CMK (cell line): ENCODE measurements at places on chromosomes 3 and 15.

- DNase-seq, result no peak
Observed at GRCh38 chr15:44712346-44713005, 1.2 kb downstream of the B2M start.

GRCh38 chr3:66537735-66538134, 36.9 kb upstream of the LRIG1 start:
- DNase-seq, result no peak

GRCh38 chr3:46667657-46668056, 25.8 kb downstream of the ALS2CL start:
- DNase-seq, result no peak

- DNase-seq, result no peak
Observed at GRCh38 chr15:99264125-99264524, 12.8 kb downstream of the LRRC28 start.

- no peak for DNase-seq
Observed at GRCh38 chr15:68786753-68787152, 33.9 kb downstream of the ANP32A start.

- no peak for DNase-seq
Observed at GRCh38 chr15:63484433-63485186, 19.8 kb upstream of the USP3 start.

GRCh38 chr3:99384596-99384995, 253.8 kb upstream of the COL8A1 start:
- no peak for DNase-seq

DNA sequence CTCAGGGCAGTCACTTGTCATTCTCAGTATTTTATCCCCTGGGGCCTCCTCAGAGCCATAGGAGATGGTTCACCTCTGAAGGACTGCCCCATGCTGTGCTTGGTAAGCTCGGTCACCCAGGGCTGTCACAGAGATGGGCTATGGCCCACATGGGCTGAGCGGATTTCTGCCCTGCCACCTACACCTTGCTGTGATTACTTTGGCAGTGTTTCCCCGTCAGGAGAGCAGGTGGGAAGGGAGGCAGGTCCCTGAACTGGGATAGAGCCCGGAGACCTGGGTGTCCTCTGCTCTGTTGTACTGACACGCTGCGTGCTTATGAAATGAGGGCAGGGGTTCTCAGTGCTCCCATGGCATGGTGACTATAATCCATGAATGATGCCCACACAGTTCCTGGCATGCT, 48.9 kb downstream of the APBA2 start:
- no peak for DNase-seq
